ENCODE measurements at places on chromosomes 4 and X.

- no peak for DNase-seq
These were observed 1452.6 kb downstream of the PCDH7 start for GRCh38 chr4:32172761-32173160.

DNA sequence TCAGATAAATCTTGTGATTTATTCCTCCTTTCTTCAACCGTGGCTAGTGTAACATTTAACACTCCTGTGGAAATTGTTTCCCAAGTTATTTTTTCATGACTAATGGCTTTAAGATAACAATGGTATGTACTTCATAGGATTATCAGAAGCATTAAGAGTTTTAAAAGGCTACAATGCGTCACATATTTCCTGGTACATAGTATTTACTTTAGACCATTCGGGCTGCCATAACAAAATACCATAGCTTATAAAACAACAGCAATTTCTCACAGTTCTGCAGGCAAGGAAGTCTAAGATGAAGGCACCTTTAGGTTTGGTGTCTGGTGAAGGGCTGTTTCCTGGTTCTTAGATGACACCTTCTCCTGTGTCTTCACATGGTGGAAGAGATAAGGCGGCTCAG, 158.6 kb downstream of the PAPSS1 start:
- no peak for DNase-seq

- no peak for DNase-seq
These were observed 74.1 kb downstream of the EFNB1 start for GRCh38 chrX:68902706-68903504.

DNA sequence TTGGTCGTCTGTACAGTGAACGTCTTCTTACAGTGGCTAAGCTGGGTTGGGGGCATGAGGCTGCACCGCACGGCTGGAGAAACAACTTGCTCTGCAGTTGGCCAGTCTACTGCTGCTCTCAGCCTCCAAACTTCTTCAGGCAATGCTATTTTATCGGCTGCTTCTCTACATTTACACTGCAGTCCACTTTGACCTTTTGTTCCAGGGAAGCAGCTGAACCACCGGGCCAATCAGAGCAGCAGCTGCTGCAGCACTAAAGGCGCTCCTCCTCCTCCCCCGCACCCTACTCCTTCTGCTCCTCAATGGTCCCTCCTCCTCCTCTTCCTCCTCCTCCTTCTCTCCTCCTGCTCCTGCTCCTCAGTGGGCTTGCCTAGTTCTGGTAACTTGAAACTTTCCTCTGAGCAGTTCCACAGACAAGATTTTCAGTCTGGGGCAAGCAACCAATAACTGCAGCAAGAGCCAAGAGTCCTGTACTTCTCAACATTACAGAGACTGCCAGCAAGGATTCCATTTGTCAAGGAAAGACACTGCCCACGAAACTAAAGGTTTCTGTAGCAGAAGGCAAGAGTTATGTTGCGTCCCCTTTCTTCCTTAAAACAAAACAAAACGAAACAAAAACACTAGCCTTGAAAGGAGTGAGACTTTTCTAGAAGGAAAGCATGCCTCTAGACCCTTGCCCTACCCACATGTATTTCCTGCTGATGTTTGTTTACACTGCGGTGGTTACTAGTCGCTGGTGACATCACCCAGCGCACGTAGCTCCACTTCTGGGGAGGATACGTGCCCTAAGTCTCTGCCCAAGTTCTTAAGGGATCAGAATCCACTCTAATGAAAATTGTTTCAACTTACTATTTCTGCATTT, 125.7 kb upstream of the NAP1L5 start:
- DNase-seq = peak; percentile 66

- no peak for DNase-seq
These were observed 53.1 kb downstream of the CHRNA9 start for GRCh38 chr4:40388239-40388638.

GRCh38 chrX:72020204-72020603, 109.6 kb downstream of the NHSL2 start:
- no peak for DNase-seq

GRCh38 chrX:18449236-18449635, 23.8 kb downstream of the CDKL5 start:
- no peak for DNase-seq

DNA sequence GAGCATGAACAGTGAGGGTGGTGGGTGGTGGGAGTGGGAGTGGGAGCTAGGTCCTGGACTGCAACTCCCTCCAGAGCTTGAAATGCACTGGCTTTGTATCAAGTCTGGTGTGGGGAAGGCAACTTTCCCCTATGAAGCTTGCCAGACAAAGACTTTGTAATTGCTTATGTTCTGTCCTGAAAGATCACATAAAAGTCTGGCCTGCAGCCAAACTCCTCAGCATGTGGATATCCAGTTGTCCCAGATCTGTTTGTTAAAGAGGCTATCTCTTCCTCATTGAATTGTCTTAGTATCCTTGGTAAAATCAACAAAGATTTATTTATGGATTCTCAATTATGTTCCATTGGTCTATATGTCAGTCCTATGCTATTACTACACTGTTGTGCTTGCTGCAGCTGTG, 607.9 kb downstream of the GLUD2 start:
- no peak for DNase-seq

DNA sequence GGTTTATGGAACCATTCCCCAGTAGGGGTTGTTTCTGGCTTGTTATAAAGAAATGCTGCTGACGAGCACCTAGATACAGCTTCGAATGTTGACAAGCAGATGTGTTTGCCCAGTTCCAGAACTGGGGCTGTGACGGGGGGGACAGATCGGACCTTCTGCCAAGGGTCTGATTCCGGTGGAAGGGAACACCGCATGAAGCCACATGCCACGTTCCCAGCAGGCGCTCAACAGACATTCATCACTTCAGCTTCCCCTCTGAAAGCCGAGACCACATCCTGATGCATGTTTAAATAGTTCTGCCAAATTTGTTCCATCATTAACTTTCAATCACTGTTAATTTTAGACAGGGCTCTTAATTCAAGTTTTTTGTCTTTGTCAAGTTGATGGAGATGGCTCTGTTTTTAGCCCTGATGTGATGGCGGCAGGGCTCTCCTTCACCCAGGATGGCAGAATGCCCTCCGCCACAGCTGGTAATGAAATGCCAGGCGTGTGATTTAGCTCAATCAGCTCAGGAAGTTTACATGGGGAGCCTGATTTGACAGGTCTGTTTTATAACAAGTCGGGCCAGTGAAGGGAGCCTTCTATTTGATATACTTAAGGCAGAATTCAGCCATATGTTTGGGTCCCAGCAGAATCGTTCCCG, 57.4 kb downstream of the PSAPL1 start:
- DNase-seq = no peak

GRCh38 chr4:1023895-1024740, 12.7 kb downstream of the FGFRL1 start:
- DNase-seq = no peak

DNA sequence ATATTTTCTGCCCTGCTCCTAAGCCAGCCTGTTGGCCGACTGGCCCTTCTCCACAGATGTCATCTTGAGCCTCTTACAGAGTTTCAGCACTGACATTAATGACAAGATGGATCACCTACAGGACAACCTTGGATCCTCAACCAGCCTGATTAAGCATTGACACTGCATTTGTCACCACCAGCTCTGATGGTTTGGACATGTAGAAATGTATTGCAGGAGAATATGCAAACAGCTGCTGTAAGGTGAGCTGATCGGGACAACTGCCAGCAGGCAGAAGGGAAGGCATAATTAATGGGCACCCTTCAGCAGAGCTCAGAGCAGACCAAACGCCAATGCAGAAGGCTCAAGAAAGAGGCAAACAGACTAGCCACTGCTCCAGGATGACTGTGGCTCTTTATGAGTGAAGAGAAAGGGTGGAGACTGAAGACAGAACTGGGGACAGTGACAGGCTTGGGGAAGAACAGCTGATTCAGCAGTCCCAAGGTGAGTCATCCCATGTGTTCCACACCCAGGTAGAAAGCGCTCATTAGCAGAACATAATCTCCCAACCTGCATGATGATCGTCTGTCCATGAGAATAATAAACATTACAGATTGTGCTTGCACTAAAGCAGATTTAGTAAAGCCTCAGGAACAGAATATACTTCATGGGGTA, 6.7 kb downstream of the CORIN start:
- DNase-seq = no peak

DNA sequence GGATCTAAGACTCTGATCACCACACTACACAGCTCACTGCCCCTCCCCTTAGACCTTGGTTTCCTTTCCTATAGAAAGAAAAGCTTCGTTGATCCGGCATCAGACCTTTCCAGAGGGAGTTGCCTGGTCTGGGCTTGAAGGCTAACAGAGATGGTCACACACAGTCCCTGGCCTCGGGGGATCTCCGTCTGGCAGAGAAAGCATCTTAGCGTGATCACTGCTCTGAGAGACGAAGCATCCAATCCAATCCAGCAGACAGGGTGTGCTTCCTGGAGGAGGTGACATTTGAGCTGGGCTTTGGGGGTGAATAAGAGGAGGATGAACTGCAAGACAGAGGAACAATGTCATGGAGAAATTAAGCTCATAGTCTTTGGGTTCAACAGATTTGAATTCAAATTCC, 49.5 kb downstream of the HTRA3 start:
- no peak for DNase-seq

GRCh38 chrX:64427281-64427680, 32.0 kb upstream of the MTMR8 start:
- no peak for DNase-seq

GRCh38 chr4:167171928-167172327, 62.4 kb downstream of the SPOCK3 start:
- no peak for DNase-seq
